ENCODE measurements at places on chromosomes 13 and 19.

GRCh38 chr13:77719128-77719527, 21.6 kb downstream of the SLAIN1 start:
- DNase-seq: no peak

GRCh38 chr13:42354241-42355091, 82.5 kb downstream of the AKAP11 start:
- DNase-seq: peak; percentile 28

DNA sequence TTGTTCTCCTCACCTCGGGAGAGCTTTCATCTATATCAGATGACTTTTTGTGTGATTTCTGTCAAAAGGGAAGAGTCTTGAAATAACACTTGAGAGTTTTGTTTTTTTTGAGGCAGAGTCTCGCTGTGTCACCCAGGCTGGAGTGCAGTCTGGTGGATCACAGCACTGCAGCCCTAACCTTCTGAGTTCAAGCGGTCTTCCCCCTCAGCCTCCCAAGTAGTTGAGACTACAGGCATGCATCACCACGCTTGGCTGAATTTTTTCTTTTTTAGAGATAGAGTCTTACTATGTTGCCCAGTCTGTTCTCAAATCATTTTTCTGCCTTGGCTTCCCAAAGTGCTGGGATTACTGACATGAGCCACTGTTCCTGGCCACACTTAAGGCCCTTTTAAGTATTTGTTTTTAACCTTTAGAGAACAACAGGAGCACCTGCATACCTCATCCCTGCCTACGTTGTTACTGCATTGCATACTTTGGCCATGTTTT, 11.4 kb downstream of the NDFIP2 start:
- no peak for DNase-seq

- no peak for DNase-seq
Observed at GRCh38 chr19:31436121-31436776, 87.0 kb upstream of the TSHZ3 start.

DNA sequence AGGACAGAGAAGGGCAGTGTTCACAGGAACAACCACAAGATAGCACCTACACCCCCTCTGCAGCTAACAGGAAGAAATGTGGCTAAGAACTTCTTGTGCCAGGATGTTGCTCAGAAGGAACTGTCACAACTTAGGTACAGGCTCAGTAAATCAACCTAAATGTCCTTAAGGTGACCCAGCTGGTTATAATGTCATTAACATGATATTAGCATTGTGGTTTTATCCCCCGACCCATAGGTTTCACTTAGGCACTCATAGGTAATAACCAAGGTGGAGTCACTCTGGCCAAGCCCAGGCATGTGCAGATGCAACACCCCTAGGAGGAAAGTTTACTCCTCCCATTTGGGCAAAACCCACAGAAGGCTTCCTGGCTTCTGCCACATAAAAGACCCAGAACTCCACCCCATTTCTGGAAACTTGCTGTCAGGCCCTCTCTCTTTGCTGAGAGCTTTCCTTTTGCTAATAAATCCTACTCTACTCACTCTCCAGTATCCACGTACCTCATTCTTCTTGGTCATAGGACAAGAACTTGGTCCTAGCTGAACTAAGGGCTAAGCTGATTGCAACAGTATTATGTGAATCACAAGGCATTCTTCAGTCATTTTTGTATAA, 951.3 kb downstream of the SLITRK5 start:
- no peak for DNase-seq

DNA sequence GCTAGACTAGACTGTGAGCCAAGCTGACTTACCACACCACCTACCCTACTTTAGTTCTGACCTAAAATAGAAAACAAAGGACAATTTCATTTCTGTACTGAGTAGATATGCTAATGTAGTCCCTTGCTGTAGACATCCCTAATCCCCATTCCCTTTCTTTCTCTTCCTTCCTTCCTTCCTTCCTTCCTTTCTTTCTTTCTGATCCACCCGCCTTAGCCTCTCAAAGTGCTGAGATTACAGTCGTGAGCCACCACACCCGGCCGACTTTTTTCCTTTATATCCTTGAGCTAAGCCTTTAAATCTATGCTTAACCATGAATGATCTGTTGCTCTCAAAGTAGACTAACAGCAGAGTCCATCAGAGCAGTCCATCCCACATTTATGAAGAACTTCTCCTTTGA, 465.0 kb downstream of the SLITRK6 start:
- no peak for DNase-seq

DNA sequence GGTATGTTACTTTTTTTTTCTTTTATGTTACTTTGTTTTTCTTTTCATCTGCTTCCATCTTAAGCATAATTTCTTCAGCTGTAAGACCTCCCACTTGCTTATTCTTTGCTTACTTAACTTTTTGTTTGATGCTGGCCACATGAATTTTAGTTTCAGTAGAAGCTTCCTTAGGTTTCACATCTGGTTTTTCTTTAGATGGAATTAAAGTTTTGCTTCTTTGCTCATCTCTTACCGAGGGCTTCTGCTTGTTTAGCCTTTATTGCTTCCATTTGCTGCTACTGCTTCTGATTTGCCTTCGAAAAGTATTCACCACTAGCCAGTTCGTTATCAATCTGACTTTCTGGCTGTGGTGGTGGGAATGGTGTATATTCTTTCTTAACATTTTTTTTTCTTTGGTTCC, 90.9 kb downstream of the GJA3 start:
- DNase-seq: no peak

- no peak for DNase-seq
Observed at GRCh38 chr19:34430738-34431625, 2.8 kb downstream of the UBA2 start.

DNA sequence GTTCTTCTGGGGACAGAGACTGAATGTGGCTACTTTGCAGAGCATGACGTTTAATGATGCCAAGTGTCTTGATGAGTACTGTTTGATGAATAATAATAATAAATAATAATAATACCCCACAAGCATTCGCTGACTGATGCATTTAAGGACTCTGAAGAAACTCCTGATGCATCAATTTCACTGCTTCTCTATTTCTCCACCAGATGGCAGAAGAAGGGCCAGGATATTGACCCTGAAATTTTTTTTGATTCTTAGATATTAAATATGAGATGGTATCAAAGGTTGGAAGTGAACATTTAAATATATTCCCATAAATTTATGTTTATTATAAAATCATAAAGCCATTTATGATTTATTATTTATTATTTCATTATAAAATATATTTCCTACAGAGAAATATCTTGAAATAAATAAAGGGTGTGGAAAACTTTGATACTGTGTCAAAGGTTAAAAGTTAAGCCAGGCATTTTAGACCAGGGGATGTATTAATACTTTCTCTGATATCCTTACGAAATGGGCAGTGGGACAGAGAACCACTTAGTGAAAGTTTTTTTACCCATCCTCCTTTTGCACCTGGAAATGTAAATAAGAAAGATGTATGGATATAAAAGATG, 170.9 kb downstream of the LACC1 start:
- no peak for DNase-seq

GRCh38 chr13:32259116-32259515, 56.0 kb downstream of the ZAR1L start:
- no peak for DNase-seq

- DNase-seq: no peak
Observed at GRCh38 chr13:38167164-38167822, 182.4 kb upstream of the UFM1 start.

- no peak for DNase-seq
Observed at GRCh38 chr19:29432677-29433076, 93.1 kb upstream of the VSTM2B start.

DNA sequence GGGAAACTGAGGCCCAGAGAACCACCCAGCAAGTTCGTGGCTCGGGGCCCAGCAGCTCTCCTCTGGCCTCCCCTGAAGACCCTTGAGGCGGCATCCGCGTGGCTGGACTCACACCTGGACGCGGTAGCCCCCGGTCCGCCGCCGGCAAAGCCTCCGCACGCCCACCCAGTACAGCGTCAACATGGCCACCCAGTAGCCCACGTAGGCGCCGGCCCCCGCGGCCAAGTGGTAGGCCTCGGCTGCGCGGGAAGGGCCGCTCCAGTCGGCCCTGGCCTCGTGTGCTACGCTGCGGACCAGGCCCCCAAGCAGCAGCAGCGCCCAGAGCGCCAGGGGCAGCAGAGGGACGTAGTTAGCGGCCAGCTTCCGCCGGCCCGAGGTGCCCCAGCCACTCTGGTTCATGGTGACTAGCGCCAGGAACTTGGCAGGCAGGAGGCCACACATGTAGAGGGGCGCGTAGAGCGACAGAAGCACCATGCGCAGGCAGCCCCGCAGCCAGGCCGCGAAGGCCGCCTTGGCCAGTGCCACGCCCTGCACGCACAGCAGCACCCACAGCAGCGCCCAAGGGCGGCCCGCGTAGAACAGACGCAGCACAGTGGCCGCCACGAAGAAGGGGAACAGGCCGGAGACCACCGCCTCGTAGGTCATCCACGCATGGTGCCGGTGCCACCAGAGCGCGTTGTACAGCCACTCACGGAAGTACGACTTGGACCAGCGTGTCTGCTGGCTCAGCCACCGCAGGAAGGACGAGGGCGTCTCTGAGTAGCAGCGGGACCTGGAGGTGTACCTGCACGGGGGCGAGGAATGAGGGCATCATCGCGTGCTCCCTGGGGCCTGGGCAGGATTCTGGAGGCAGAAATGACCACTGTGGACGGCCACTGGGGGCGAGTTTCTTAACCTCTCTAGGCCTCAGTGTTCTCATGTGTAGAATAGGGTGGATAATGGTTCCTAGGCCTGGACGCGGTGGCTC, 10.2 kb downstream of the HAS1 start:
- DNase-seq: no peak

DNA sequence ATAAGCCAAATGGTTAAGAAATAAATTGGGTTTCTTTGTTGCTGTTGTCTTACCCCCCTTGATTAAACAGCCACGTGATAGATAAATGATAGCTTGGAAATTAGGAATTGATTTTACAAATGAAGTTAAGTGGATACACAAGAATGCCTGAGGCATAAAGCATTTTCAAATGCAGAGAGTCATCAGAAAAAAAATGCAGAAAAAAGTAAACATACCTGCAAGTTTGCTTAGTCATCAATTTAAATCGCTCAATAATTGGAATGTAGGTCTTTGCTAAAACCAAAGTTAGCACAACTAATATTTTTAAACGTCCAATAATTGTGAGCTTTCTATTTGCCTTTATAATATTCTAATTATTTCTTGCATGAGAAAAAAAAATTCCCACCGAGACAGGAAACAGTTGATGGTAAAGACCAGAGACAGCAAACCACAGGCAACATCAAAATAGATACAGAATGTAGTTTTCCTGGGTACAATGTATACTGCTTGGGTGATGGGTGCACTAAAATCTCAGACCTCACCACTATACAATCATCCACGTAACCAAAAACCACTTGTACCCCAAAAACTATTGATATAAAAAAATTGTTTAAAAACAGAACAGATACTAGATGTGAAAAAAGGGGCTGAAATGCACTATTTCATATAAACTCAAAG, 924.0 kb downstream of the PCDH9 start:
- no peak for DNase-seq

GRCh38 chr13:92873029-92873428, 353.6 kb upstream of the GPC6 start:
- DNase-seq: no peak

- peak; percentile 58 for DNase-seq
Observed at GRCh38 chr13:97946951-97947588, 6.4 kb upstream of the IPO5 start.

DNA sequence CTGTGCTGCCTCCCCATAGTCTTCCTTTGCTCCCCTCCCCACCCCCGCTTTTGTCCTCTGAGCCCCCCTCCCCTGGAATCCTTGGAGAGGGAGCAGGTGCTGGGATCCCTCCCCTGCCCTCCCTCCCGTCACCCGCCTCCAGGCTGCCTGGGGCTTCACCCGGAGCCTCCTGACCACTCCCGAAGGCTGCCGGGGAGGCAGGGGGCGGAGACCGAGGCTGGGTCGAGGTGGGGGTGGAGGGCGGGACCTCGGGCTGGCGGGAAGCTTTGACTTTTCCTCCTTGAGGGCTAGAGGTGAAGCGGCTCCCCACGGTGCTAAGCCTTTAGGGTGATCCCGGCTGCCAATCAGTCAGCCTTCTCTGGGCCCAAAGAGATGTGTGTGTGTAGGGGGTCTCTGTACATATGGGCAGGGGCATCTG, 1.5 kb downstream of the KMT5C start:
- DNase-seq: no peak

DNA sequence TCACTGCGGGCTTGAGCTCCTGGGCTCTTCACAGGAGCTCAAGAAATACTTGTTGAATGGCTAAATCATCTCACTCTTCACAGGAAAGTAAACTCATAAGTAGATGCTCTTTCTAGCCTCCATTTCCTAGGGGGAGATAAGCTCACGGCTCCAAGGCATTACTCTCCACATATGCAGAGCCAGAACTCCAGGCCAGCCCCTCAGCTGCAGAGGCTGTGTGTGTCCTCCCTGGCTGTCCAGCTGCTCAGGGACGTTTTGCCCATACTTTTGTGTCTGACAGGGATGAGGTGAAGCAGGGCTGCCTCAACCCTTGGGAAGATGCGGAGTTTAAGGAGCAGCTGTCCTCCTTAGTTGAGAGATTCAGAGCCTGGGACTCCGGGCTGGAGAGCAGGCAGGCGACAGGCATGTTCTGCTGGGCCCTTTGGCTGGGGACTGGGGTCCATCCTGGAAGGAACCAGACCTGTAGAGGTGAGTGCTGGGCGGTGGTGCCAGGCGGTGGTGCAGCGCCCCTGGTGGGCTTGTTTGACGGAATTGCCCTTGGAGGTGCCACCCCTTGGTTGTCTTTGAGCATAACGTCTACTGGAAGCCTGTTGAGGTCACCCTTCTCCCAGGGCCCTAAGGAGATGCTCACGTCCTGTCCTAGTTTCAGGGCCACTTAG, 20.5 kb upstream of the SLC15A1 start:
- no peak for DNase-seq

DNA sequence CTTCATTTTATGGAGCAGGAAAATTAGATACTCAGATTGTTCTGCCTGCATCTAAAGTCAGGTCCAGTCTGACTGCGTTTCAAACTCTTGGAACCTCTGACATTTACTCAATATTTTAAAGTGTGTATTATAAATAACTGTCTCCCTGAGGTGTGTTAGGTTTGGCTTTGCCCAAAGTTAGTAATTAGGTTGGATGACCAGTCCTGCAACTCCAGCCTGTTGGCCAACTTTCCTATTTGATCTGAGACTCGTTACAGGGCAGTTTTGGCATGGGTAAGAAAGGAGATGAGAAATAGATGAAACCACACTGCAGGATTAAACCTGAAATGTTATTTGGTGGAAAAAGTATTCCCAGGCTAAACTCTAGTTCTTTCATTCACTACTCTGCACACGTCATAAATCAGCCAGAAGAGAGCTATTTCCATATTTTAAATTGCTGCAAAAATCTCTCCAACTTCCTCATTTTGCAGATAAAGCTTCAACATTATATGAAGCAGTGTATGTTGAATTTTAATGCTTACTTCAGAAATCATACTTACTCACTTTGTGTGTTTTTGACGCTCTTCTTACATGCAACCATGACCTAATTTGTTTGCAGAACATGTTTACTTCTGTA, 357.1 kb downstream of the DCT start:
- DNase-seq: no peak

- no peak for DNase-seq
Observed at GRCh38 chr13:76758257-76758656, 127.9 kb downstream of the KCTD12 start.

GRCh38 chr19:55212447-55212846, 3.1 kb upstream of the PTPRH start:
- DNase-seq: no peak

- DNase-seq: no peak
Observed at GRCh38 chr19:50858886-50859285, 4.2 kb downstream of the KLK3 start.

- no peak for DNase-seq
Observed at GRCh38 chr13:113669231-113669754, 2.3 kb downstream of the GRK1 start.

- no peak for DNase-seq
Observed at GRCh38 chr13:38697628-38698333, 10.9 kb downstream of the FREM2 start.

Measured in AG04449 (cell line).